Naive thymus-derived CD8-positive, alpha-beta T cell (primary cell): ENCODE measurements at places on chromosomes 6 and 20.
A peak's percentile ranks its signal among the peaks of the same experiment; 100 is the strongest.

DNA sequence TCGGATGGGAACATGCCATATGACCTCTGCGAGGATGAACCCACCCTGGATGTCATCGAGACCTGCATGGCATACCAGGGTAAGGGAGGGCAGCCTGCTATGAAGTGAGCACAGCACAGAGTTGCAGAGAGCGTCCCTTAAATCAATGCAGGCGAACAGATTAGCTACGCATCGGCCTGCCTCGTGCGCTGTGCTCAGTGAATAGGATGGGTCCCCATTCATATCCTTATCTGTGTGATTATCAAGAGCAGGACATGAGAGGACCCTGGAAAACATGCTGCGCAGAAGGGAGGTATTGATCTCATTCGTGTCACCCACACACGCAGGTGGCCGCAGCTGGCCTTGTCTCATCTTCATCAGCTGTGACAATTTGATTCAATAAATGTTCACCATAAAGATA is 25.6 kb upstream of the FAM83D start:
- no peak overlapping the region for H3K27ac ChIP-seq
- H3K36me3 ChIP-seq: peaks cover 16% of the 10 kb centered on the region
- H3K4me3 ChIP-seq: no peak overlapping the region
- no peak for DNase-seq
- H3K27me3 ChIP-seq: no peaks in the 10 kb centered on the region
- H3K4me1 ChIP-seq: peaks cover 1% of the 10 kb centered on the region

- no peaks in the 10 kb centered on the region for H3K36me3 ChIP-seq
- DNase-seq: no peak
- H3K27me3 ChIP-seq: no peaks in the 10 kb centered on the region
- no peak overlapping the region for H3K4me3 ChIP-seq
- peak overlapping the region; percentile 75 for H3K27ac ChIP-seq
These were observed 10.8 kb downstream of the MAPK13 start for GRCh38 chr6:36141091-36141490.

DNA sequence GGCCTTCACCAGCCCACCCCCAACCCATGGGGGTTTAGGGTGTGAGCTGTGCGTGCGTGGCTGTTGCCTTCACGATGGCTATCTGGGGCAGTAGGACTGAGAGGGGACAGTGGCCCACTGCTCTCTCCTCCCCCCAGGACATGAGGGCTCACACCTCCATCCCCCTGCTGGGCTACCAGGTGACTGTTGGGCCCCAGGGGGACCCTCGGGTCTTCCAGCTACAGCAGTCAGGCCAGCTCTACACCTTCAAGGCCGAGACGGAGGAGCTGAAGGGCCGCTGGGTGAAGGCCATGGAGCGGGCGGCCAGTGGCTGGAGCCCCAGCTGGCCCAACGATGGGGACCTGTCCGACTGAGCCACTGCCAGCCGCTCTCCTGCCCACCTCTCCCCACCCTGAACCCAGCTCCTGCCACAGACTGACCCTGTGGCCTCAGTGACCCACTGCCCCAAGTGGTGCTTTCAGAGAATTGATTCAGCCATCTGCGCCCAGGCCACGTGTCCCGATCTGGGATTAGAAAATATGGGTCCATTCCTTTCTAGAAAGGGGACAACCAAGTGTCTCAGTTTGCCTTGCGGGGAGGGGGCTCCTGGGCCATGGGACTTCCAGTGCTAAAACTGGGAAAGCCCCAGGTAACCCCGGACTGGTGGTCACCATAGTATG is 22.5 kb downstream of the FGD2 start:
- no peak overlapping the region for H3K27ac ChIP-seq
- H3K27me3 ChIP-seq: no peaks in the 10 kb centered on the region
- H3K4me1 ChIP-seq: peaks cover 12% of the 10 kb centered on the region
- no peak for DNase-seq
- H3K36me3 ChIP-seq: no peaks in the 10 kb centered on the region
- no peak overlapping the region for H3K4me3 ChIP-seq

DNA sequence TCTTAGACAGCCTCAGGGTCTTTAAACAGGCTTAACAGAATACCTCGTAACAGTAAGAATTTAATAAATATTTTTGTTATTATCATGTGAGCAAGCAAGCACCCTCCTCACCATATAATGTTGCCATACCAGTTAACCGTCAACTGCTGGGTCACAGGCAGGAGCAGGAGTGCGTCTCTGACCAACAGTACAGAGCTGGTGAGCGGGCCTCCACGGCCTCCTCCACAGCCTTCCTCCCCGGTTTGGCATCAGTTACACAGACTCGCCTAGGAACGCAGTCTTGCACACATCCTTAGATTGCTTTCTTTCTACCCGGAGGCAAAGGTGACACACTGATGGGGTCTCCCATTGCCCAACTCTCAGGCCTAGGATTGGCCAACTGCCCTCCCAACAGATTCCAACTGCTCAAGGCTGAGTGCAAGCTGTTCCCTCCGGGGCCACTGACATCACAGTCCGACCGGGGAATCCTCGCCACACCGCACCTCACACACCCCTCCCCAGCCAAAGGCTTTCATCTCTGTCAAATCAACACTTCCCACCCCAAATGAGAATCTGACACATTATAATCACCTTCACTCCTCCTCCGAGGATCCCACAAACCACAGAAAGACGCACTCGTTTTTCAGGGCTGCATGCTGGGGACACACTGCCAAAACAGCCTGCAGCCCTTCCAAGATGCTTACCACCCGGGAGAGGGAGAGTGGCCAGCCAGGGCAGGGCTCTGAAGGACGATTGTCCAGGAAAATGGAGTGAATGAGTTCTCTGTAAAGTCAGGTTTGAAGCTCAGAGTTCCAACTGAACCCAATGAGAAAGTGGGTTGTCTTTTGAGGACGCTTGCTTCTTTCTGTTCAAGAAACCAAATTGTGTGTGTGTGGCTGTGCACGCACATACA is 63.2 kb downstream of the PDE10A start:
- H3K27me3 ChIP-seq: peaks cover 2% of the 10 kb centered on the region
- H3K27ac ChIP-seq: no peak overlapping the region
- H3K36me3 ChIP-seq: no peaks in the 10 kb centered on the region
- no peak overlapping the region for H3K4me3 ChIP-seq

GRCh38 chr6:105113422-105113821 is 66.4 kb downstream of the POPDC3 start:
- no peak overlapping the region for H3K4me3 ChIP-seq
- peaks cover 44% of the 10 kb centered on the region for H3K27me3 ChIP-seq
- no peaks in the 10 kb centered on the region for H3K4me1 ChIP-seq
- H3K27ac ChIP-seq: no peak overlapping the region

GRCh38 chr20:17572034-17572638 is 2.3 kb downstream of the DSTN start:
- H3K4me1 ChIP-seq: peaks cover 22% of the 10 kb centered on the region
- DNase-seq: no peak
- H3K27ac ChIP-seq: peak overlapping the region; percentile 63
- no peaks in the 10 kb centered on the region for H3K27me3 ChIP-seq
- H3K4me3 ChIP-seq: peak overlapping the region; percentile 25

DNA sequence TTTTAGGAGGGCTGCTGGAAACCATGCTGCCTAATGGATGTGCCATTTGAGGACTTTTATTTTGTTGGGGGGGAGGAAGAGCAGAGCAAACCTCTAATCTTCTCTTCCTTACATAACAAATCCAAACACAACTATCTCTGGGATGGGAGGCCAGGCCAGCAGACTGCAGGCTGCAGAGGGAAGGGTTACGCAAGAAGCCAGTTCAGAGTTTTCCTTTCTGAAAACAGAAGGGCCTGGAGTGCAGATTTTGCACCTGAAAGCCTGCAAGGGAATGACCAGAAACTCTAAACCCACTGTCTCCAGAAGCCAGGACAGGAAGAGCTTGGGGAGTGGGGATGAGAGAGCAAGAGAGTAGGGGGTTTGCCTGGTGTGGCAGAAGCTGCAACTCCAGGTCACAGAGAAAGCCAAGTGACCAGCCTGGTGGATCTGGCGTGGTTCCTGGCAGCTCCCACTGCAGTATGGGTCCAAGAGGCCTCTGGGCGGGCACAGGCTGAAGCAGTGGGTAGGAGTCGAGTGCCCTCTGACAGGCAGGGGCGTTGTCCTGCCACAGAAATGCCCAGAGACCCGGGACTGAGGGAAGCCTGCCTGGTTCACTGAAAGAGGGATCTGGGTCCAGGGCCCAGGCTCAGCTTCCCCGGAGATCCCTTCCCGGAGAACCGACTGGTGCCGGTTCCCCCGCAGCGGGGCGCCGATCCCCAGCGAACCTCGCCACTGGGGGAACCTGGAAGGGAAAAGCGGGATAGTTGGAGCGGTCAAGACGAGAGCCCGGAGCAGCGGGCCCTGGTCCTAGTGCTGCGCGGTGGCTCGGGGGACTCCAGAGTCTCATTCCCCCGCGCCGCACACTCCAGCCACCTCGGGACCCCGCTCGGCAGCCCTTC is 6.7 kb downstream of the MAFB start:
- no peak overlapping the region for H3K27ac ChIP-seq
- peaks cover 1% of the 10 kb centered on the region for H3K4me1 ChIP-seq
- H3K27me3 ChIP-seq: peaks cover 60% of the 10 kb centered on the region
- peak overlapping the region; percentile 19 for H3K4me3 ChIP-seq
- H3K36me3 ChIP-seq: no peaks in the 10 kb centered on the region

DNA sequence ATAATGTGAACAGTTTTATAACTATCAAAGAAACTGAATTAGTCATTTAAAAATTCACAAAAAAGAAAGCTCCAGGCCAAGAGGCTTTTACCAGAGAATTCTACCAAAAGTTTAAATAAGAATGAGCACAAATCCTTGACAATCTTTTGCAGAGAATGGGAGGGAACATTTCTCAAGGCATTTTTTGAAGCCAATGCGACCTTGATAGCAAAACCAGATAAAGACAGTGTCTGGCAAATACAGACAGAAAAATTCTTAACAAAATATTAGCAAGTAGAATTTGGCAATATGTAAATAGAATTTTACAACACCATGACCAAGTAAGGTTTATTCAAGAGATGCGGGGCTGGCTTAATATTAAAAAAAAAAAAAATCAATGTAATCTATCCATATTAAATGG is 41.7 kb downstream of the RNF24 start:
- no peaks in the 10 kb centered on the region for H3K27me3 ChIP-seq
- H3K4me1 ChIP-seq: peaks cover 12% of the 10 kb centered on the region
- H3K27ac ChIP-seq: no peak overlapping the region
- peaks cover 27% of the 10 kb centered on the region for H3K36me3 ChIP-seq
- DNase-seq: no peak

DNA sequence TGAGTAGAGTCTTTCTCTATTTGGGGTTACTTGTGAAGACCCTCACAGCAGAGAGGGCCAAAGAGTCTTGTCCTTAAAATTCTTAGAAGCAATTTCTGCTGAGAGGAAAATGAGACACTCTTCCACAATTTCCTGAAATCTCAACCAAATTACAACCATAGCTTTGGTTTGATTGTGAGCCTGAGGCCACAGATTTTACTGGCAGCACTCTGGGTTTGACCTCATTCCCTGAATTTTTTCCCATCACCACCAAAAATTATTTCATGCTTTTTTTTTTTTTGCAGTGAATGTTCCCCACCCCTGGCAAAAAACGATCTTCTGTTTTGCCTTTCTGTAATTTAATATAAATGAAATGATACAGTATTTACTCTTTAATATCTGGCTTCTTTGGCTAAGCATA is 125.5 kb downstream of the THEMIS start:
- no peaks in the 10 kb centered on the region for H3K27me3 ChIP-seq
- no peak for DNase-seq
- H3K36me3 ChIP-seq: peaks cover 43% of the 10 kb centered on the region
- H3K4me1 ChIP-seq: peaks cover 53% of the 10 kb centered on the region
- peak overlapping the region; percentile 26 for H3K4me3 ChIP-seq

- H3K4me3 ChIP-seq: no peak overlapping the region
- H3K4me1 ChIP-seq: peaks cover 11% of the 10 kb centered on the region
- DNase-seq: no peak
- H3K27me3 ChIP-seq: no peaks in the 10 kb centered on the region
- H3K27ac ChIP-seq: peak overlapping the region; percentile 43
- H3K36me3 ChIP-seq: peaks cover 4% of the 10 kb centered on the region
These were observed 95.6 kb downstream of the RAMACL start for GRCh38 chr6:166490671-166491500.

DNA sequence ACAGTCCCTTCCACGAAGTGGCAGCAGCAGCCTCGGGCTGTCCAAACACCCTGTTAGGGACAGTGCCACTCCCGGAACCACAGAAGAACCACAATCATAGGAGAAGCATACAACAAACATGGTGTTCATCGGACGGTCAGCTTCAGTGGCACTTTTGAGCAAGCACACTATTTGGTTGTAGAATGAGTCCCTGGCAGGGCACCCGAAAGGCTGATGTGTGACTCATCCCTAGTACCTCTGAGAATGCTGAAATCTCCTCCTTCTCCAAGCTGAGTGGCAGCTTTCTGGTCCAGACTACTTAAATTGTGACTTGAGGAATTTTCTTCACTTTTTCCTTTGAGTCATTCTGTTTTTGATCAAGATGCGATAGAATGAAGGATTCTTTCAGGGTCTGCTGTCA is 282.5 kb downstream of the ESR1 start:
- H3K27me3 ChIP-seq: no peaks in the 10 kb centered on the region
- no peak for DNase-seq
- no peaks in the 10 kb centered on the region for H3K4me1 ChIP-seq

- H3K27me3 ChIP-seq: no peaks in the 10 kb centered on the region
- H3K27ac ChIP-seq: peak overlapping the region; percentile 96
- H3K4me1 ChIP-seq: peaks cover 32% of the 10 kb centered on the region
- DNase-seq: no peak
- H3K36me3 ChIP-seq: no peaks in the 10 kb centered on the region
These were observed 108.3 kb downstream of the TNFAIP3 start for GRCh38 chr6:137975188-137975940.

- peaks cover 10% of the 10 kb centered on the region for H3K4me1 ChIP-seq
- no peak for DNase-seq
- H3K27me3 ChIP-seq: peaks cover 21% of the 10 kb centered on the region
- no peaks in the 10 kb centered on the region for H3K36me3 ChIP-seq
- H3K4me3 ChIP-seq: no peak overlapping the region
- no peak overlapping the region for H3K27ac ChIP-seq
These were observed 6.2 kb downstream of the EPHA7 start for GRCh38 chr6:93413190-93413589.

DNA sequence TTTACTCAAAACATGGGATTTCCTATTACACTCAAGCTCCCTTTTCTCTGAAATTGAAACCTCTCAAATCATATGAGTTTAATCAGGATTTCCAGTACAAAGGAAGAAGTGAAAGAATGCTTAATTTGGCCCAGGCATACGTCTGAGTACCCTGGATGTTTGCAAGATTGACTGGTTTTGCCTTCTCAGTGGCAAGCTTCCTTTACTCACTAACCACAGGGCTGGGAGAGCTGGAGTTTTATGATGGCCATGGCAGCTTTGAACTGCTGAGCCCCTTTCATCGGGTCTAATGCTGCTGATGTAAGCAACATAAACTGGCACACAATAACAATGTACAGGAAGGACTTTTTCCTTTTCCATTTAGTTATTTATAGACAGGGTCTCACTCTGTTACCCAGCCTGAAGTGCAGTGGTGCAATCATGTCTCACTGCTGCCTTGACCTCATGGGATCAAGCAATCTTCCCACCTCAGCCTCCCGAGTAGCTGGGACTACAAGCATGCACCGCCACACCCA is 194.8 kb downstream of the SLC35F1 start:
- no peaks in the 10 kb centered on the region for H3K36me3 ChIP-seq
- no peaks in the 10 kb centered on the region for H3K4me1 ChIP-seq
- H3K27me3 ChIP-seq: peaks cover 3% of the 10 kb centered on the region

GRCh38 chr20:41011551-41012067 is 17.0 kb upstream of the TOP1 start:
- no peaks in the 10 kb centered on the region for H3K36me3 ChIP-seq
- H3K4me1 ChIP-seq: peaks cover 42% of the 10 kb centered on the region
- no peak for DNase-seq
- H3K27ac ChIP-seq: peak overlapping the region; percentile 19
- peak overlapping the region; percentile 21 for H3K4me3 ChIP-seq
- H3K27me3 ChIP-seq: no peaks in the 10 kb centered on the region

- H3K4me1 ChIP-seq: peaks cover 45% of the 10 kb centered on the region
- no peaks in the 10 kb centered on the region for H3K36me3 ChIP-seq
- peaks cover 6% of the 10 kb centered on the region for H3K27me3 ChIP-seq
- peak overlapping the region; percentile 94 for H3K4me3 ChIP-seq
These were observed 53.5 kb upstream of the BTN3A2 start for GRCh38 chr6:26311385-26312095.
